ENCODE measurements at places on chromosomes 1 and 21. TPM values are rescaled to one million over a fixed set of nuclear protein-coding genes. Genes with fewer than 3 reads are reported as not detected.
A peak's percentile ranks its signal among the peaks of the same experiment; 100 is the strongest.

CNKSR1 gene
- 7.8 TPM for total RNA-seq

DNA sequence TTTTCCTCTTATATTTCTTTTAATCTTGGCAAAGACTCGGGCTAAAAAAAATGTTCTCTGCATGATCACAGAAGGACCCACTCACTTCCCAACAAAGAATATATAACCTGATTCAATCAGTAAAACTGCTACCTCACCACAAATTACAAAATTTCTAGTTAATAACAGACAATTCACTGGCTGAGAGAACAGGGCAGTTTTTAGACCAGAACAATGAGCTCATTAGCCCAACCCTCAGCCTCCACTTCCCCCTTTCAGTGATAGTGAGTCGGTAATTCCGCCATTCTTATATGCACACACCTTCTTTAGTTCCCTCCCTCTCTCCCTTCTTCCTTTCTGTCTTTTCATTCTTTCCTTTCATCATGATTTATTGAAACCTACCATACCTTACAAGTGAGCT lies 8.9 kb downstream of the SIPA1L2 start:
- no peak for DNase-seq
- peaks cover 51% of the 10 kb centered on the region for H3K4me1 ChIP-seq
- H3K27me3 ChIP-seq = no peaks in the 10 kb centered on the region
- no peaks in the 10 kb centered on the region for H3K36me3 ChIP-seq
- H3K27ac ChIP-seq = no peak overlapping the region
- H3K4me3 ChIP-seq = no peak overlapping the region

CFHR4 gene
- not detected for total RNA-seq

RLF gene
- 72.7 TPM for total RNA-seq

- H3K27me3 ChIP-seq = peaks cover 82% of the 10 kb centered on the region
- no peak for DNase-seq
- no peak overlapping the region for H3K4me3 ChIP-seq
Observed at GRCh38 chr1:161728376-161729226, 7.3 kb downstream of the FCRLB start.

DNA sequence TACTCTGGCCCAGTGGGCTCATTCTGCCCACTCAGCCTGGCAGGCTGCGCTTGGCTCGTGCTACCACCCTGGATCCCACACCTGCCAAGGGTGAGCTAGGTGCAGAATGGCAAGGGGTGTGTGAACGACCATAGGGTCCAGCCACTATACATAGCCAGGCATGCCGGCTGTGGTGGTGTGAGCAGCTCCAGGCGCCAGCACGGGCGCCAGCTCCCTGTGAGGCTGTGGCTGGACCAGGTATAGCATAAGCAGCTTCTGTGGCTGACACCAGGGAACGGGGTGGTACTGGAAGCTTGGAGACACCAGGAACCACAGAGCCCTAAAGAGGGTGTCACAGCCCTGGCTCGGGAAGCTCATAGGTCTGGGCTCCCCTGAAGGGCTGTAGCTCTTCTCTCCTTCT lies 18.6 kb downstream of the CCDC18 start:
- H3K4me1 ChIP-seq = no peaks in the 10 kb centered on the region
- no peaks in the 10 kb centered on the region for H3K27me3 ChIP-seq
- H3K27ac ChIP-seq = no peak overlapping the region
- H3K36me3 ChIP-seq = peaks cover 22% of the 10 kb centered on the region

DNA sequence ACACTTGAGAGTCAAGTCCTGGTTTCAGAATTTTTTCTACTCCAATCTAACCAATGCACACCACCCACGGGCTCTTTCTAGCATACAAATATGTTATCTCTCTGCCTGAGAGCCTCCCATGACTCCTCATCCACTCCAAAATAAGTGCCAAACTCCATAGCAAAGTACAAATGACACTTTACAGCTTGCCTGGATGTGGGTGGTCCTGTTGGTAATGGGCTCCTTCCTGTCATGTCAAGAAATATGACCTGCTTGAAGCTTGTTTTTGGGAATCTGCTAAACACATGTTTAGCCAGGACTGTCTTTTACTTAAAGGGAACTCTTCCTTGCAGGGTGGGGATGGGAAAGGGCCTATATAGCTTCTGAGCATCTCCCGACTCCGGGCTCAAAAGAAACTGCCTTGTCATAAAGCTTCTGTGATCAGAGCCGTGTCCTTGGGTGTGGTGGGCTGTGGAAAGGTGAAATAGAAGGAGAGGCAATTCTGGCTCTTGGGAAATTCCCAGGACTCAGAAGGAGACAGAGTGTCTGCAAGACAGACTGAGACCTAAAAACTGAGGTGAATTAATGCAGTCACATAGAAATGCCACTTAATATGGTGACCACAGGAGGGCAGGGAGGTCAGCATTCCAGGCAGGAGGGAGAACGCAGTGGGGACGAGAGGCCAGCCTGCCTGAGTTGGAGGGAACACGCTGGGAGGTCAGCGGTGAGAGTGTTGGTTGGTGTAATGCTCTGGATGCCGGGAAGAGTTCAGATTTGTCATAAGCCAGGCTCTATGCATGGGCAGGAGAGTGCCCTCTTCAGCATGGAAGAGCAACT lies 6.1 kb upstream of the IGFN1 start:
- H3K36me3 ChIP-seq = no peaks in the 10 kb centered on the region
- no peaks in the 10 kb centered on the region for H3K27me3 ChIP-seq
- H3K4me1 ChIP-seq = no peaks in the 10 kb centered on the region
- H3K27ac ChIP-seq = no peak overlapping the region
- DNase-seq = peak; percentile 65

- DNase-seq = peak; percentile 67
- no peaks in the 10 kb centered on the region for H3K36me3 ChIP-seq
- H3K27me3 ChIP-seq = peaks cover 53% of the 10 kb centered on the region
- H3K4me1 ChIP-seq = no peaks in the 10 kb centered on the region
- no peak within 1 kb of the TSS for H3K27ac ChIP-seq
- H3K4me3 ChIP-seq = peak within 1 kb of the TSS; percentile 71
Observed at GRCh38 chr1:20185834-20186782, at the start of the genes PLA2G2C and UBXN10. TSS of gene PLA2G2C (minus strand) at chr1:20186518. CDS start at chr1:20177363, 9,155 bp downstream. TSS of gene UBXN10 (plus strand) at chr1:20186096. CDS start at chr1:20190562, 4,466 bp downstream.

DNASE2B gene
- total RNA-seq = not detected

DNA sequence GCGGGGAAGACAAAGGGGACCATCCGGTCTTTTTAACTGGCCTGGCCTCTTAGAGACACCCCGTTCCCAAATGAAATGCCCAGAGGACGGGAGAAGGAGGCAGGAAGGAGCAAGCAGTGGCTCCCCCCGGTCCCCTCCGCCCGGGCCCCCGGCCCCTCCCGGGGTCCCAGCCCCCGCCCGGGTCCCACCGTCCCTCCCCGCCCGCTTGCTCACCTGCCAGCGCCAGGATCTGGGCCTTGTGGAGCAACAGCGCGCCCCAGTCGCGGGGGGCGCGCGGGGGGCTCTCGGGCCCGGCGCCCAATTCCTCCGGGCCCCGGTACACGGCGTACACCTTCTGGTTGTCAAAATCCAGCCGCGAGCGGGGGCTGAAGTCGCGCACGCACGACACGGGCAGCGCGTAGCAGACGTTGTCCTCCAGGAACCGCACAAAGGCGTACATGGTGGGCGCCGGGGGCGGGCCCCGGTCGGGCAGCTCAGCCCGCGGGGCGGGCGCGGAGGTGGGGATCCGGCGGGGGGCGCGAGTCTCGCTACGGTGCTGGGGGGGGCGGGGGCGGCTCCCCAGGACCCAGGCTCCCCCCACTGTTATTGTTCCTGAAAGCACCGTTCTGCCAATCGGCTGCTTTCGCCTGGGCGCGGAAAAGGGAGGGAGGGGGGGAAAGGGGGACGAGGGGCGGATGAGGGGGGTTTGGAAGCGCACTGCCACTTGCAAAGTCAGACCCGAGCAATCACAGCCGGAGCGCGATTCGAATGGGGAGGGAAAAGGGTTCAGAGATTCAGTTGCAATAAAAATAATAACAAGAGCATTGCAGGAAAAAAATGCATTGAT lies at the start of gene BEND5:
BEND5 (minus strand) TSS at position 499 of the 826 bp plus-strand sequence; CDS start at position 439, 60 bp downstream.
- DNase-seq = peak; percentile 91
- no peaks in the 10 kb centered on the region for H3K27me3 ChIP-seq
- peaks cover 18% of the 10 kb centered on the region for H3K4me1 ChIP-seq
- H3K4me3 ChIP-seq = peak within 1 kb of the TSS; percentile 97
- no peaks in the 10 kb centered on the region for H3K36me3 ChIP-seq
- peak within 1 kb of the TSS; percentile 48 for H3K27ac ChIP-seq

- DNase-seq = no peak
- H3K27me3 ChIP-seq = no peaks in the 10 kb centered on the region
- no peaks in the 10 kb centered on the region for H3K36me3 ChIP-seq
- no peak overlapping the region for H3K27ac ChIP-seq
- no peaks in the 10 kb centered on the region for H3K4me1 ChIP-seq
Observed at GRCh38 chr1:160451119-160451858, 50.9 kb downstream of the VANGL2 start.

DNA sequence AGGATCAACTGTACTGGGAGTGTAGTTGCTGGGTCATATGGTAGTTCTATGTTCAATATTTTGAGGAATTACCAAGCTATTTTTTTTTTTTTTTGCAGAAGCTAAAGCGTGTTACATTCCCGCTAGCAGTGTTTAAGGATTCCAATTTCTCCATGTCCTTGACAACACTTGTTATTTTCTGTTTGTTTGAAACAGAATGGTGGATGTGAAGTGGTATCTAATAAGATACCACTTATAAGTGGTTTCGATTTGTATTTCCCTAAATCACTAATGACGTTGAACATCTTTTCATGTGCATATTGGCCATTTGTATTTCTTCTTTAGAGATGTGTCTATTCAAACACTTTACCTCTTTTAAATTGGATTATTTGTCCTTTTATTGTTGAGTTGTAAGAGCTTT lies 112.2 kb downstream of the DISP1 start:
- no peaks in the 10 kb centered on the region for H3K27me3 ChIP-seq
- H3K27ac ChIP-seq = no peak overlapping the region
- peaks cover 27% of the 10 kb centered on the region for H3K4me1 ChIP-seq
- H3K4me3 ChIP-seq = no peak overlapping the region

GRCh38 chr1:199918196-199918769 lies 109.2 kb upstream of the NR5A2 start:
- H3K4me1 ChIP-seq = no peaks in the 10 kb centered on the region
- no peak overlapping the region for H3K27ac ChIP-seq
- H3K4me3 ChIP-seq = no peak overlapping the region
- no peak for DNase-seq
- no peaks in the 10 kb centered on the region for H3K36me3 ChIP-seq

DNA sequence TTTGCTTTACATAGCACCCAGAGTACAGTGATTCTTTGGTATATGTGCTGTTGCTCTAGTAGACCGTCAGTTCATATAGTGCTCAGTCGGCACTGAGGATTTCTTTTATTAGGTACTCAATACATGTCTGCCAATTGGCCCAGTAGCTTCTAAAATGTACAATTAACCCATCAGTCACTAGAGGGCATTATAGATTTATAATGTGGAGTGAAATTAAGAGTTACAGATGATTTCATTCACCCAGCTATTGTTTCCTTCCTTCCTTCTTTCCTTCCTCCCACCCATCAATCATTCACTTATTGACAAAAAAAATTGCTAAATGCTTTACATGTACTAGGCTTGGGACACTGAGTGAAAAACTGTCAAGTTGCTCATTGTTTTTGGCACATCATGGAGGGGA lies 263.6 kb upstream of the USP24 start:
- DNase-seq = peak; percentile 32
- H3K4me1 ChIP-seq = no peaks in the 10 kb centered on the region
- no peaks in the 10 kb centered on the region for H3K36me3 ChIP-seq
- H3K4me3 ChIP-seq = no peak overlapping the region
- no peaks in the 10 kb centered on the region for H3K27me3 ChIP-seq

DNA sequence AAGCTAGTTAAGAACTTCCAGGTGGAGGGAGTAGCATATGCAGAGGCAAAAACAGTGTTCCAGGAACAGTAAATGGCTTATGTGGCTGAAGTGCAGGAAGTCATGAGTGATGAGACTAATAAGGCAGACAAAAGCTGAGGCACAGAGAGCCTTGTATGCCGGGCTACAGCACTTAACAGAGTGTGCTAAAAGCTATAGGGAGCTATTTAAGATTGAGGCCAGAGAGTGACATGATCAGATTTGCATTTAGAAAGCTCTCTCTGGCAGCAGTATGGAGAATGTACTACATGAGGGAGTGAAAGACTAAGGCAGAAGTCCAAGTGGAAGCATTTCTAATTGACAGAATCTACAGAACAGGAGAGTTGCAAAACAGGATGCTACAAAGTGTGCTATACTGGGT lies 38.6 kb downstream of the WASF2 start:
- no peaks in the 10 kb centered on the region for H3K36me3 ChIP-seq
- no peak for DNase-seq
- peaks cover 9% of the 10 kb centered on the region for H3K4me1 ChIP-seq
- H3K27ac ChIP-seq = no peak overlapping the region
- no peaks in the 10 kb centered on the region for H3K27me3 ChIP-seq

DNA sequence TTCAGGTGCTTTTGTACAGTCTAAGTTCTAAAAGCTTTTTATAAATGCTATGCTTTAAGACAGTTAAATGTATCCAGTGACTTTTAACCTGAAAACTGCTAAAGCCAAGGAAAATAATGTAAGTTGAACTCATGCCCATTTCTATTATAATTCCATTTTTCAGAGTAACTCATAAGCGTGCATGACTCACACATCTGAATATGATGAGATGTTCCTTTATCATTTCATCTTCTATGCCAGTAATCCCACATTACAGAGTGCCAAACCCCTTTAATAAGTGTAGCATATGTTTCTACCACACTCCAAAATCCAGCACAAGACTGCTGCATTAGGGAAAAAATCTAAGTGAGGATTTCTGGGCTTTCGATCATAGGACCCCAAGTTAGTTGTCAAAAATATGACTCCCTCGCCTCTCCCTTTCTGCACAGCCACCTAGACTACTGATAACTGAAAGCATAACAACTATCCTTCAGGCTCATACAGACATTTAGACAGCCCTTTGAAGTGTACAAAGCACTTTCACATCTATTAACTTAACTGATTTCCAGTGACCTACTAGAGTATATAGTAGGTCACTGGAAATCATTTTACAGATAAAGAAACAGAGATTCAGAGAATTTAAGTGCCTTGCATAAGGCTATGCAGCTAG lies 45.3 kb downstream of the JAK1 start:
- DNase-seq = no peak
- no peak overlapping the region for H3K27ac ChIP-seq
- H3K4me1 ChIP-seq = no peaks in the 10 kb centered on the region
- no peak overlapping the region for H3K4me3 ChIP-seq
- H3K36me3 ChIP-seq = no peaks in the 10 kb centered on the region

DNA sequence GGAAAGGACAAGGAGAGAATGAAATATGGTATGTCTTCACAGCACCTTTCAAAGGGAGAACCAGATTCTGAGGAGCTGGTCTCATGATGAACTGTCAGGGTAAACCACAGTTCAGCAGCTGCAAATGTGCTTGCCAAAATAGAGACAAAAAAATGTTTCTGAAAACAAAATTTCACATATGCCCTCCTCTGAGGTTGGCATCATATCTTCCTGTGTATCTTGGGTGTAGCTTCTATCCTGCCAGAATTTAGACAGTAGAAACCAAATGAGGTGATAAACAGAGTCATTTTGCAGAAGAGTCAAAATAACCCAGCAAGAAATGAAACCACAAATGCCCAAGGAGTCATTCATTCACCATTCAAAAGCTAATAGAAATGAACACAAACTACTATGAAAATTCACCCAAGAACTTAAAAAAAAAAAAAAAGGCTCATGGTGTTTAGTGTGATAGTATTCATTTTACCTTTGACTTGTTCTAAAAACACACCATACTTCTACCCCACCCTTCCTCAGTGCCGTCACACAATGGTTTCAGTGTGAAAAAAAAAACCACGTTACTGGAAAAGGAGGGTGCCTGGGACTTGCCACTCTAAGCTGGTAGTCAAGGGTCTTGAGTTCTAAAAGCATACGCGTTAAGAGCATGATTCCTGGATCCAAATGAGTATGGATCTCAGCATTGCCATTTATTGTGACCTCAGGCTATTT lies 18.5 kb downstream of the SELL start:
- H3K4me1 ChIP-seq = no peaks in the 10 kb centered on the region
- no peaks in the 10 kb centered on the region for H3K27me3 ChIP-seq
- no peaks in the 10 kb centered on the region for H3K36me3 ChIP-seq
- DNase-seq = no peak

SAMSN1 gene
- not detected for total RNA-seq

Data from neural progenitor cell (in vitro differentiated cells).